ENCODE measurements at places on chromosomes 7 and 10. TPM values are rescaled to one million over a fixed set of nuclear protein-coding genes. Genes with fewer than 3 reads are reported as not detected.

PITX3 gene
- 0.13 TPM for total RNA-seq

TMEM213 gene
- total RNA-seq, result not detected

EBF3 gene
- total RNA-seq, result 1.7 TPM

XRCC2 gene
- total RNA-seq, result 1.6 TPM

PTPN12 gene
- total RNA-seq, result 29.9 TPM

KCNH2 gene
- total RNA-seq, result under 0.01 TPM

GRID2IP gene
- not detected for total RNA-seq

KIAA1217 gene
- 1.6 TPM for total RNA-seq

ZNF727 gene
- total RNA-seq, result 1.8 TPM

PPP1R17 gene
- not detected for total RNA-seq

HTRA1 gene
- total RNA-seq, result 235 TPM

PLAU gene
- 37.4 TPM for total RNA-seq

SLC35G1 gene
- total RNA-seq, result 3.0 TPM

GJD4 gene
- total RNA-seq, result not detected

SPAM1 gene
- not detected for total RNA-seq

FIGNL1 gene
- 11.1 TPM for total RNA-seq

GOLGA7B gene
- total RNA-seq, result 0.06 TPM

SPRN gene
- 0.12 TPM for total RNA-seq

WNT8B gene
- total RNA-seq, result not detected

TBX20 gene
- total RNA-seq, result 12.0 TPM

PLCE1 gene
- 1.1 TPM for total RNA-seq

CRPPA gene
- 2.7 TPM for total RNA-seq

CLRN3 gene
- not detected for total RNA-seq

CELF2 gene
- 16.6 TPM for total RNA-seq

RBP3 gene
- not detected for total RNA-seq

VIPR2 gene
- 0.06 TPM for total RNA-seq

EPHA1 gene
- not detected for total RNA-seq

PNLIPRP1 gene
- not detected for total RNA-seq

SUGCT gene
- 14.7 TPM for total RNA-seq

SLC26A3 gene
- total RNA-seq, result not detected

CLDN3 gene
- total RNA-seq, result not detected

SEC31B gene
- total RNA-seq, result 2.7 TPM

CCL26 gene
- not detected for total RNA-seq

SSC4D gene
- 0.56 TPM for total RNA-seq

AKR1D1 gene
- total RNA-seq, result not detected

CYP2W1 gene
- total RNA-seq, result not detected

MUC12 gene
- 0.37 TPM for total RNA-seq

TFR2 gene
- 0.40 TPM for total RNA-seq

TRDMT1 gene
- total RNA-seq, result 7.1 TPM

SLC39A12 gene
- total RNA-seq, result not detected

NFE2L3 gene
- 0.31 TPM for total RNA-seq

SYCE1 gene
- 0.19 TPM for total RNA-seq

ENTPD1 gene
- 0.99 TPM for total RNA-seq

C7orf33 gene
- not detected for total RNA-seq

ADARB2 gene
- total RNA-seq, result not detected

C10orf143 gene
- 0.93 TPM for total RNA-seq

NAT16 gene
- total RNA-seq, result not detected
